ENCODE measurements at places on chromosomes 13 and 19.

DNA sequence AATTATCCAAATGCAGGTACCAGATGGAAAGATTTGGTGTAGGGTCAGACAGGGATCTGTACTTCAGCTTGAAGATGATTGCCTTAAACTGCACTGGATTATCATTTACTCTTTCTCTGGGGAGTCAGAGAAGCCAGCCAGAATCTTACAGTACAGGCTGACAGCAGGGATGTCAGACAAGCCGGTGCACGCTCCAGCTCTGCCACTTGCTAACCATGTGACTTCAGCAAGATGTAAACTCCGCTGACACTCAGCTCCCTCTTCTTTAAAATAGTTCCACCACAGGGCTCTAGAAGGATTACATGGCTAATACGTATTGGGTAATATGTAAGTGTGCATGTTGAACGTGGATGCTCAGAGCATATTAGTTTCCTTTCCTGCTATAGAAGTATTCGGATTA is 251.4 kb upstream of the MAB21L1 start:
- no peak for DNase-seq

DNA sequence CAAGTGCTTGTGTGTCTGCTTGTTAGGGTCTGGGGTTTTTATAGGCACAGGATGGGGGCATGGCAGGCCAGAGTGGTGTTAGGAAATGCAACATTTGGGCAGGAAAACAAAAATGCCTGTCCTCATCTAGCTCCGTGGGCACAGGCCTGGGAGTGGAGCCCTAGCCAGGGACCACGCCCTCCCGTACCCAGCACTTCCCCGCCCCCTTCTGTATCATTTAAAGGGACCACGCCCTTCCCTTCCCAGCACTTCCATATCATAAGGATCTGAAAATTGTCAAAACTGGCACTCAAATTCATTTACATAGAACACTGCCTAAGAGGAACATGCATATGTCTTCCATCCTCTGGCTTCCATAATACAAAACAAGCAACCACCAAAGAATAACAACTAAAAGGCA is 185.8 kb downstream of the B3GLCT start:
- no peak for DNase-seq

DNA sequence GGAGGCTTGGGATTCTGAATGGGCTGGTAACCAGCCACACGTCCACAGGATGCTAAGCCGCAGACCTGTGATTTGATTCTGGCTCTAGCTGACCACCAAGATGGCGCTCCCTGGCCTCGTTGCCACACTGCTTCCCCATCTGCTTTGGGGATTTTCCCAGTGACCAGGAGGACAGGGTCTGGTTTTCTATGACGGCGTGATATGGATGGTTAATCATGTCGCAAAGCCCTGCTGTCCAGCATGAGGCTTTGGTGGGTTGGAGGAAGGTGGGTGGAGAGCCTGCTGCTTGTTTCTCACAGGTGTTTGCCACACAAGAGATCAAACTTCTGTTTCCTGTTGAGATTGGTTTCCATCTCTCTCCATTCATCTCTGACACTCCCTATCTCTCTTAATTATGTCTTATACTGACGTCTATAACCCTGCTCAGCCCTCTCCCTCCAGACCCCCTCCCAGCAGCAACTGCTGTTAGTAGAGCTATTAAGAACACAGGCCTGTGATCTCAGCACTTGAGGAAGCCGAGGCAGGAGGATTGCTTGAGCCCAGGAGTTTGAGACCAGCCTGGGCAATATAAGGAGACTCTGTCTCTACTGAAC is 102.7 kb downstream of the SIPA1L3 start:
- DNase-seq, result no peak

- DNase-seq, result peak; percentile 55
Measured at GRCh38 chr13:30216111-30216510, 91.2 kb downstream of the KATNAL1 start.

- no peak for DNase-seq
Measured at GRCh38 chr19:46756544-46756888, 10.3 kb upstream of the STRN4 start.

DNA sequence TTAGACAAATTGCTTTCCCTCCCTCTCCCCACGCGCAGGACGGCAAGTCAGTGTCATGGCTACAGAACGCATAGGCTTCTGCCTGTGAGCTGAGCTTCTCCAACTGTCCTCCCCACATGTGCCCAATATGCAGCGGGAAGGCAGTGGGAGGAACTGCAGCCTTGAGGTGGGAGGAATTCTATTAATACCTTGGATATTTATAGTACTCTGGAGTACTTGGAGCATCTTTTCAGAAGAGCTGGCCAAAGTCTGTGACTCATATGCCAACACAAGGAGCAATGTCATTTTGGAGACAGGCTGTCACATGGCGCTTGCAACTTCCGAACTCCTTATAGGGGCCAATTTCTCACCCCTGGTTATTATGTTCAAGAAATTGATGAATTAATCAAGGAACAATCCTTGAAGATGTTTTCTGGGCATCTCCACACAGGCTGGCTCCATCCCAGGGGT is 245.0 kb upstream of the SERP2 start:
- DNase-seq, result no peak

DNA sequence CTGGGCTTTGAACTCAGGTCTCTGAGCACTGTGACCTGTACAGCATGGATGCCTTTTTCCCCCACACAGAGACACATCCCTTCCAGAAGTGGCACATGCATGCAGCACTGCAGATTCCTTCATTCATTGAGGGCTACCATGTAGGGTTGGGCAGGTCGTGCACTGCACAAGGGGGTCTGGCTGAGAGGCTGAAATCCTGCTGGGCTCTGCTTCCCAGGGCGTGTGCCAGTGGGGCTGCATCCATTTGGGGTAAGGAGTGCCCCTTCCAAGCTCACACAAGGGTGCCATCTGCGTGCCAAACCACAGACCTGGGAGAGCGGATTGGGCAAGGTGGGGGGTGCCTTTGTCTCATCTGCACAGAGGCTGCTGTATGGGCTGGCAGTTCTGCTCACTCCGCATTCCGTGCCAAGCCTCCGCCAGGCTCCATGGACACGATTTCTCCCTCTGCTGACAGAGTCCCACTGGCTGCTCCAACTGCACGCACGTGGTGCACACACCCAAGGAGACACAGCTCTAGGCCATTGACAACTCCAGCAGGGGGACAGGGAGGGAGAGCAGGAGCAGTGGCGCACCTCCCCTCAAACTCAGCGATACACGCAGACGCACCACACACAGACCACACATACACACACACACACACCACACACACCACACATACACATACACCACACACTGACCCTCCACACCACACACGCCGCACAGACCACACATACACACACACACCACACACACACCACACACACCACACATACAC is 4.5 kb upstream of the SHISA7 start:
- DNase-seq, result no peak

- peak; percentile 77 for DNase-seq
Measured at GRCh38 chr19:14091081-14091812, 696 bp upstream of the SAMD1 start.

DNA sequence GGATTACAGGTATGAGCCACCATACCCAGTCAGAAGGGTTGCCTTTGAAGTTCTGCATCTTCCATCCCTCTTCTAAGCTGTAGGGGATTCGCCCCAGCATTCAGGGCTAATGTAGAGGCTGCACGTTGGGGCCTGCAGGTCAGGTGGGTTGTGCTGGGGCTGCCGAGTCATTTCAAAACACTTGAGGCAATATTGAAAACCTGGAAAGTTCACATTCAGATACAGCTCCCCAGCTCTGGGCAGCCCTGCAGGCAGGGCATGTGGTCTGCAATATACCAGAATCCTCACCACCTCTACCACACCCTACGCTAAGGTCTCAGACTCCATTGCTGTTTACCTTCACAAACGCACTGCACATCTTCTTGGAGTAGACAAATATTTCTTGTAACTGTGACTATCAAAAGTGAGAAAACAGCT is 24.6 kb downstream of the CCNE1 start:
- DNase-seq, result no peak

DNA sequence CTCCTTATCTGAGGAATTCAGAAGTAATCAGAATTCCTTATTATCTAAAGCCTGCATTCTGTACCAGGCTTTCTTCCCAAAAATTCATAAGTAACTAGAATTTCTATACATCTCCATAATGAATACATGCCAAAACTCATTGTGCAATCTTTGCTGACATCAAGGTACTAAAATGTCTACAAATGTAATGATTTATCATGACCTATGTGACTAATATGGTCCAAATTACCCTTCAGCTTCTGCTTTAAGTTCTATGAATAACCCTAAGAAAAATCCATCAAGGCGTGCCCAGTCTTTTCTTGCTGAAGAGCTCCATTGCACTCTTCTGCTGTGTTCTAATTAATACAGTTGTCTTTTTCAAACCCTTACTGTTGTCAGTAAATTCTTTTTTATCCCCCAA is 58.5 kb upstream of the SLITRK1 start:
- DNase-seq, result no peak

GRCh38 chr19:15401397-15401710 is 17.4 kb downstream of the AKAP8L start:
- peak; percentile 36 for DNase-seq

- no peak for DNase-seq
Measured at GRCh38 chr13:113098162-113098732, 7.3 kb upstream of the F7 start.

DNA sequence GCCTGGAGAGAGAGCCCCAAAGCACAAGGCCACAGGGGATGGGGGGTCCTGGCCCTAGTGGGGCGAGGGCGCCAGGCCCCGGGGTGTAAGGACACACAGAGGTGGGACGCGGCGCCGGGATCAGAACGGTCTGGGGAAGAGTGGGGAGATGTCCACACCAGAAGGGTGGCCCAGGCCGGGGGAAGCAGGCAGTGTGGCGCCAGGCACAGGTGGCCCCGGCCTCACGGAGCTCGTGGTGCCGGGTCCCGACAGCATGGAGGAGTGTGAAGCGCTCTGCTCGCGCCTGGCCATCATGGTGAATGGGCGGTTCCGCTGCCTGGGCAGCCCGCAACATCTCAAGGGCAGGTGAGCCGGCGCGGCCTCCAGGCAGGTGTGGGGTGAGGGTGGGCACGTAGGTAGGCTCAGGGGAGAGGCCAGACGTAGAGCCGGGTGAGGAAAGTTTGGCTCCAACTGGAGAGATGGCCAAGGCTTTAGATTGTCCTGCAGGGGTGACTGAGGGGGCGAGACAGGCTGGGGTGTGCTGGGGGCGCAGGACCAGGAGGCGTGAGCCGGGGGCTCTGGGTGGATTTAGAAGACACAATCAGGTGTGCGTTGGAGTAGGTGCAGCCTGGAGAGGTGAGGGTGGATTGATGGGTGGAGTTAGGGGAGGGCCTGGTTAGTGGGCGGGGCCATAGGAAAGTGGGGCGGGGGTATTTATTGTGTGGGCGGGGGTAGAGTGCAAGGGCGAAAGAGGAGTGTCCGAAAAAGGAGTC is 2.9 kb upstream of the ARHGAP45 start:
- DNase-seq, result peak; percentile 77

GRCh38 chr13:41019011-41019487 is at the start of gene ELF1:
Gene ELF1, minus strand, starts transcription at chr13:41019316. Its CDS starts 37,262 bp downstream, at chr13:40982054.
- no peak for DNase-seq

- DNase-seq, result no peak
Measured at GRCh38 chr19:49999371-50000010, 25.7 kb downstream of the VRK3 start.

GRCh38 chr19:2549701-2550191 is 73.8 kb downstream of the GADD45B start:
- no peak for DNase-seq

- no peak for DNase-seq
Measured at GRCh38 chr13:113493315-113493951, 2.9 kb upstream of the DCUN1D2 start.

GRCh38 chr19:34317311-34317927 is 47.6 kb upstream of the GPI start:
- DNase-seq, result no peak

DNA sequence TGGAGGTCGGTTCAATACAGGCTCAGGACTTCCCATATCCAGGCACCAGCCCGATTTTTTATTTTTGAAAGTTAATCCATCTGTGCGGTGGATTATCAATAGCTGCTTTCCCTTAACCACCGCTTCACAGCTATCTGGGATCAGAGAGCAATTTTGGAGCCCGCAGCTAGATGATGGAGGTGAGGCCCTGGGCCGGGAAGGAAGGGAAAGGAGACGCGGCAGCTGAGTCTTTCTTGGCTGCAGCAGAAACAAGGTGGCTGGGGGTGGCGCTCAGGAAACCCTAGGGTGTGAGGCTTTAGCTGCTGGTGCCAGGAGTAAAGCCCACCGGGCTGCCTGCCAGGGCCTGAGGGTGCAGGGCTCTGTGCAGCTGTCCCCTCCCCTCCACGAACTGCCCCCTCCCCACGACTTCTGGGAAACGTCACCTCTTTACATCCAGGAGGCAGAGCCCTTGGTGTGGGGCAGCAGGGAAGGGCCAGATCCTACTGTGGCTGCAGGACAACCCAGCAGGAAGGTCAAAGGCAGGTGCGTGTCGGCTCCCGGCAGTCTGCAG is 307.0 kb downstream of the ZNF536 start:
- no peak for DNase-seq

- DNase-seq, result no peak
Measured at GRCh38 chr19:19613506-19613905, 5.0 kb downstream of the PBX4 start.

DNA sequence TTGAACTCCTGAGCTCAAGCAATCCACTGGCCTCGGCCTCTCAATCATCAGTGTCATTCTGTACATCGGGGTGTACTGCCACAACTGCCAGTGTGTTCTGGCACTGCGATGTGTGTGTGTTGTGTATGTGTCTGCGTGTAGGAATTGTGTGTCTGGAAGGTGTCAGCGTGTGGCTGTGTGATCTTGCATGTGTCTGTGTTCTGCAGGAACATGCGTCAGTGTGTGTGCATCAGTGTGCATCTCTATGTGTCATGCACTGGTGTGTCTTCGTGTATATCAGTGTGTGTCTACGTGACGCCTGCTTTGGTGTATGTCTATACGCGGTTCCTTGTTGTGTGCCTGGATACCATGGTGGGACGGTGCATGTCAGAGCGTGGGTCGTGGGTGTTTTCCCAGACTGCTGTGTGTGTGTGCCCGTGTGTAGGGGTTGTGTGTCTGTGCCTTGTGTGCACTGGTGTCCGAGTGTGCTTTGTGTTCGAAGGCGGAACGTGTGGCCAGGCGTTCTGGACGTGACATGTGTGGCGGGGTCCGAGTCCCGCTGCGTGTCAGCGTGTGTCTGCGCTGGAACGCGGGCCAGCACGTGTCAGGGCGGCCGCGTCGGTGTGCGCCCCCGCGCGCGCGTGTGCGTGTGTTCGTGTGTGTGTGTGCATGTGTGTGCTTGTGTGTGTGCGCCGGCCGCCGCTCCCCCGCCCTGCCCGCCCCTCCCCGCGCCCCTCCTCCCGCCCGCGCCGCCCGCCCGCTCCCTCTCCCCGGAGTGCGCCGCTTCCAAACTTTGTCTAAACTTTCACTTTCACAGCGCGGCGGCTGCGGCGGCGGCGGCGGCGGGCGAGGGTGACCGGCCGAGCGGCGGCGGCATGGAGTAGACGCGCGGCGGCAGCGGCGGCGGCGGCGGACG is at the start of gene NFIX:
NFIX (plus strand) TSS at position 775 of the 895 bp plus-strand sequence. CDS start 363 bp downstream, outside the sequence.
- peak; percentile 68 for DNase-seq

DNA sequence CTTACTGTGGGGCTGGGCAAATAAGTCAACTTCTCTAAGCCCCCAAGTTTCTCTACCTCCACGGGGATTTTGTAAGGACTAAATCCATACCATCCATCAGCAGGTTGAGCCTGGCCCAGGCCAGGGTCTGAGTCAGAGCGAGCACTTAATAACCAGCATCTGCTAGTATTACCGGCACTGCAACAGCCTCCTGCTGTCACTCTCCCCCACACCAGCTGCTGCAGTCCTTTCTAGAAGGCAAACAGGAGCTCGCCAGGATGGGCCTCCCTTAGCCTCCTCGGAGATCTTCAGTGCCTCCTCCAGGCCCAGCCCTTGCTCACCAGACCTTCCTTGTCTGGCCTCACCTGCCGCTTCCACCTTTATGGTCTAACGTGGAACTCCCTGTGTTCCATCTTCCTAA is 3.2 kb downstream of the NAPA start:
- DNase-seq, result peak; percentile 39

Data from endodermal cell (in vitro differentiated cells).